Vagina (tissue), 2 donors: ENCODE measurements at places on chromosomes 1 and 21.

GRCh38 chr21:28540514-28540913 lies 452.2 kb downstream of the LTN1 start:
- no peak for DNase-seq

GRCh38 chr1:26020941-26021646 lies 481 bp upstream of the EXTL1 start:
- DNase-seq, result no peak

DNA sequence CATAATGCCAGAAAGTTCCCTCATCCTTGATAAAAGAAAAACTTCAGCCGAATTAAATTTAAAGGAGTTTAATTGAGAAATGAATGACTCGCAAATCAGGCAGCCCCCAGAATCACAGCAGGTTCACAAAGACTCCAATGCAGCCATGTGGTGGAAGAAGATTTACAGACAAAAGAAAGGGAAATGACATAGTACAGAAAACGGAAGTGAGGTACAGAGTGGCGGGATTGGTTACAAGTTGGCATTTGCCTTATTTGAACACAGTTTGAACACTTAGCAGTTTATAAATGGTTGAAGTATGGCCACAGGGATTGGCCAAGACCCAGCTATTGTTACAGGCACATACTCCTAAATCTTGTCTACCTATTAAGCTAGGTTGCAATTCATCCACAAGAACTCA lies 46.6 kb downstream of the HIVEP3 start:
- DNase-seq, result no peak

- no peak for DNase-seq
These were observed 206.2 kb upstream of the KAZN start for GRCh38 chr1:14392161-14392858.

DNA sequence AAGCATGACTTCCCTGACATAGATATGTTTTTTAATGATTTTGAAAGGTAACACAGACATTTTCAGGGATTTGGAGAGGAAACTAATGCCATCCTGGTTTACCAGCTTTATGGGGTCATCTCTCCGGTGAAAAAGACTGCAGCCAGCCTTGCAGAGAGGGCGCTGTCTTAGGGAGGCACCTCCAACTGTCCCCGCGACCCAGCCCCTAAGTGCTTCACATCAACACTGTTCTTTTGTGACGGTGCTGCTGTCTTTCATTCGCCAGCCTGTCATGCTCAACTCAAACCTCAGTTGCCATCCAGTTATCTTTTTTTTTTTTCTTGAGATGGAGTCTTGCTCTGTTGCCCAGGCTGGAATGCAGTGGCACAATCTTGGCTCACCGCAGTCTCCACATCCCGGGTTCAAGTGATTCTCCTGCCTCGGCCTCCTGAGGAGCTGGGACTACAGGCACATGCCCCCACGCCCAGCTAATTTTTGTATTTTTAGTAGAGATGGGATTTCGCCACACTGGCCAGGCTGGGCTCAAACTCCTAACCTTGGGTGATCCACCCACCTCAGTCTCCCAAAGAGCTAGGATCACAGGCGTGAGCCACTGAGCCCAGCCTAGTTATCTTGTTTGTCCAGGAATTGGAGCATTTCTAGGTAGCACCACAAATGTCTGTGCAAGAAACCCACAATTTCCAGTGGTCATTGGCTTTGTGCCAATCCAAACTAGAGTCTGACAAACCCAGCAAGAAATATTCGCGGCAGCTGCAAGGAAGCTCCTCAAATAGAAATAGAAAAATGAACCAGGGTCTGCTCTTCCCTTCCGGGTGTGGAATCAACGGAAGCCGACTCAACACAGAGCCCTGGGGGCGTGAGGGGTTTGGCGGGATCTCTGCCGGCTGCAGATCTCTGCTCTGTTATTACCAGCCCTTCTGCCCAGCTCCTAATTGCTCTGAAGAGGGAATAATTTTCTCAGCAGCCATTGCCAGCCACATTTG lies 24.2 kb downstream of the PDE9A start:
- no peak for DNase-seq

DNA sequence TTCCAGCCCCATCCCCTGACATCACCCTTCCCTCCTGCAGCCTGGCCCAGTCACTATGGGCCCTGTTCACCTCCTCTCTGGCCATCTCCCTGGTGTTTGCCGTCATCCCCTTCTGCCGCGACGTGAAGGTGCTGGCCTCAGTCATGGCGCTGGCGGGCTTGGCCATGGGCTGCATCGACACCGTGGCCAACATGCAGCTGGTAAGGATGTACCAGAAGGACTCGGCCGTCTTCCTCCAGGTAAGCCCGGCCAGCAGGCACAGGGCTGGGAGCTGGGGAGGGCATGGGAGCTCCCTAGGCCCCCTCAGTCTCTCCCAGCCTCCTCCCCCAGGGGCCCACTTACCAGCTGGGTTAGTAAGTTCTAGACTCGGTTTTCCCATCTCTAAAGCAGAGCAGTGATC lies 52.1 kb downstream of the ELK4 start:
- no peak for DNase-seq

GRCh38 chr21:25563361-25564116 lies 43.7 kb downstream of the MRPL39 start:
- DNase-seq, result no peak
